A549 treated with CpdA at 1 μM for 4 hours (cell line): ENCODE measurements at places on chromosomes 5 and 9. TPM values are rescaled to one million over a fixed set of nuclear protein-coding genes. Genes with fewer than 3 reads are reported as not detected.

The MCTP1 gene
- total RNA-seq, result 7.3 to 14.1 TPM (median 9.2 TPM) in 5 replicates

The PCDHA11 gene
- 0.12 to 0.43 TPM (median 0.18 TPM) in 5 replicates for total RNA-seq

The TRAF1 gene
- 5.3 to 11.0 TPM (median 8.1 TPM) in 5 replicates for total RNA-seq

The CCL28 gene
- total RNA-seq, result 0.14 to 0.29 TPM (median 0.20 TPM) in 5 replicates

The HK3 gene
- total RNA-seq, result 0.08 to 0.11 TPM in 2 of 5 replicates, not detected in the others

The FAM114A2 gene
- 8.6 to 14.8 TPM (median 9.2 TPM) in 5 replicates for total RNA-seq

The FBP1 gene
- total RNA-seq, result not detected in 5 replicates

The PDGFRB gene
- 0.08 to 0.34 TPM (median 0.18 TPM) in 5 replicates for total RNA-seq

The RNF183 gene
- not detected in 5 replicates for total RNA-seq

The POU5F2 gene
- total RNA-seq, result 0.01 to 0.02 TPM in 2 of 5 replicates, not detected in the others

The ARID3C gene
- 0.15 to 0.33 TPM (median 0.23 TPM) in 4 of 5 replicates, not detected in the other for total RNA-seq

The KLF4 gene
- total RNA-seq, result 12.2 to 19.3 TPM (median 13.4 TPM) in 5 replicates

The TBCA gene
- 270 to 339 TPM (median 291 TPM) in 5 replicates for total RNA-seq

The CDKN2A gene
- 0.13 TPM in 1 of 5 replicates, not detected in the others for total RNA-seq

The TAF1L gene
- total RNA-seq, result not detected in 5 replicates

The GDA gene
- total RNA-seq, result 1.1 to 1.7 TPM (median 1.2 TPM) in 5 replicates

The GABRP gene
- total RNA-seq, result not detected in 5 replicates

The SLC6A19 gene
- total RNA-seq, result 0.02 TPM in 1 of 5 replicates, not detected in the others

The SHISAL2B gene
- not detected in 5 replicates for total RNA-seq

The GCNT1 gene
- total RNA-seq, result 1.7 to 4.0 TPM (median 2.4 TPM) in 5 replicates

The CBY3 gene
- total RNA-seq, result not detected in 5 replicates

The NACC2 gene
- 21.9 to 30.8 TPM (median 28.7 TPM) in 5 replicates for total RNA-seq

The DBN1 gene
- 54.2 to 72.8 TPM (median 63.0 TPM) in 5 replicates for total RNA-seq

The PIP5K1B gene
- total RNA-seq, result not detected in 5 replicates

The GABRA6 gene
- not detected in 5 replicates for total RNA-seq

The SV2C gene
- total RNA-seq, result not detected in 5 replicates

The PCDHA10 gene
- 0.01 to 0.02 TPM in 2 of 5 replicates, not detected in the others for total RNA-seq

The SMIM32 gene
- total RNA-seq, result not detected in 5 replicates

The SLC6A7 gene
- total RNA-seq, result 0.01 to 0.07 TPM in 2 of 5 replicates, not detected in the others

The MLANA gene
- total RNA-seq, result not detected in 5 replicates

The NDUFS4 gene
- 104 to 133 TPM (median 112 TPM) in 5 replicates for total RNA-seq

The CDC20B gene
- total RNA-seq, result 0.07 to 0.16 TPM (median 0.12 TPM) in 5 replicates

The SLC24A2 gene
- not detected in 5 replicates for total RNA-seq

The FAM53C gene
- total RNA-seq, result 21.7 to 23.9 TPM (median 22.9 TPM) in 5 replicates

The C9orf85 gene
- total RNA-seq, result 13.5 to 18.7 TPM (median 13.8 TPM) in 5 replicates

The FOXI1 gene
- not detected in 5 replicates for total RNA-seq

The SPINK7 gene
- not detected in 5 replicates for total RNA-seq

The ARHGEF28 gene
- 13.3 to 16.6 TPM (median 14.9 TPM) in 5 replicates for total RNA-seq

The PTPRD gene
- total RNA-seq, result 0.17 to 0.42 TPM (median 0.20 TPM) in 5 replicates

The CNTFR gene
- 0.08 to 0.19 TPM (median 0.10 TPM) in 5 replicates for total RNA-seq

The PNPLA7 gene
- 0.54 to 0.97 TPM (median 0.84 TPM) in 5 replicates for total RNA-seq

The GTF2H2C gene
- 33.0 to 37.9 TPM (median 34.4 TPM) in 5 replicates for total RNA-seq

The LECT2 gene
- total RNA-seq, result not detected in 5 replicates

The ARL14EPL gene
- 0.07 to 0.69 TPM (median 0.39 TPM) in 5 replicates for total RNA-seq

The PCDHB3 gene
- total RNA-seq, result 0.02 to 0.06 TPM (median 0.05 TPM) in 3 of 5 replicates, not detected in the others

The DMRT3 gene
- not detected in 5 replicates for total RNA-seq

The GNG10 gene
- 43.9 to 72.0 TPM (median 67.2 TPM) in 5 replicates for total RNA-seq

The GFI1B gene
- total RNA-seq, result 0.07 TPM in 1 of 5 replicates, not detected in the others

The RAB24 gene
- 25.4 to 29.7 TPM (median 26.3 TPM) in 5 replicates for total RNA-seq

The PLPPR1 gene
- not detected in 5 replicates for total RNA-seq

The ADAMTSL2 gene
- not detected in 5 replicates for total RNA-seq

The KIF4B gene
- total RNA-seq, result 0.01 to 0.02 TPM (median 0.02 TPM) in 3 of 5 replicates, not detected in the others

The SLC44A1 gene
- total RNA-seq, result 20.5 to 29.3 TPM (median 26.7 TPM) in 5 replicates

The ADAMTS6 gene
- total RNA-seq, result 0.03 to 0.12 TPM (median 0.08 TPM) in 4 of 5 replicates, not detected in the other

The CCDC171 gene
- total RNA-seq, result 0.34 to 0.45 TPM (median 0.41 TPM) in 5 replicates

The PCDHGB7 gene
- total RNA-seq, result 0.03 to 0.16 TPM (median 0.07 TPM) in 5 replicates

The IFNA21 gene
- not detected in 5 replicates for total RNA-seq

The ZNF366 gene
- total RNA-seq, result not detected in 5 replicates
